ENCODE measurements at places on chromosomes 12 and 14.

- DNase-seq = peak; percentile 68
Observed at GRCh38 chr12:6735448-6736191, 11.8 kb downstream of the COPS7A start.

DNA sequence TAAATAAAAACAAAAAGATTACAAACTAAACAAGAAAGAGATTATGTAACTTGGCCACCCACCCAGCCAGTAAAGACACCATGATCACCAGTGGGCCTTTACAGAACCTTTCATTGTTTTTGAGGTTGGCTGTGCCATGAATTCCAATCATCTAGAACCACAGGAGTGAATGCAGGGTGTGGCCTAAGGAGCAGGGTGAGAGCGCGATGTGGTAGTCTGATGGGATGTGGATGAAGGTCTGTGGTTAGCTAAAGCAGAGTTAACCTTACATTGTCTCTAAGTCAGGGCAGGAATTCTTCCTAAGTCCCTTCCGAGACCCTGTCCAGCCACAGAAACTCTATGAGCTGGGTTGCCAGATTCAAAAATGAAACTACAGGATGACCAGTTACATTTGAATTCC is 54.0 kb upstream of the CDKN3 start:
- no peak for DNase-seq

DNA sequence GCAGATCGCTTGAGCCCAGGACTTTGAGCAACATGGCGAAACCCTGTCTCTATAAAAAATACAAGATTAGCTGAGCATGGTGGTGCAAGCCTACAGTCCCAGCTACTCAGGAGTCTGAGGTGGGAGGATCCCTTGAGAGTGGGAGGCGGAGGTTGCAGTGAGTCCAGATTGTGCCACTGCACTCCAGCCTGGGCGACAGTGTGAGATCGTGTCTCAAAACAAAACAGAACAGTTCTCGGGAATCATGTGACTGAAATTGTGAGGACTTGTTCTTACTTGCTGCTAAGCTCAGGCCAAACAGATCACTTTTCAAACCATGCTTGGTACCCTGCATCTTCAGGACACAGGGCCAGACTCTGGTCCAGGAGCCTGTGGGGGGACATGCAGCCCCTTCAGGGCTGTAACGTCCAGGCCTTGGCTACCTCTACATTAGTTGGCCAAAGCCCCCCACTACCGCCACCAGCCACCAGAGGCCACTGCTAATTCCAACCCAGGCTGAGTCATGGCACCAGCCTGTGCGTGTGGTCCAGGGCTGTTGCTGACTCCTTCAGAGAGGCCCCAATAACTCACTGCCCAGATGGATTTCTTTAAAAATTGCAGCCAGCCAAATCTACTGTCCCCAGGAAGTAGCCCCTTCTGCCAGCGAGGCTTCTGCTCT is 33.4 kb upstream of the SYNDIG1L start:
- DNase-seq = no peak

DNA sequence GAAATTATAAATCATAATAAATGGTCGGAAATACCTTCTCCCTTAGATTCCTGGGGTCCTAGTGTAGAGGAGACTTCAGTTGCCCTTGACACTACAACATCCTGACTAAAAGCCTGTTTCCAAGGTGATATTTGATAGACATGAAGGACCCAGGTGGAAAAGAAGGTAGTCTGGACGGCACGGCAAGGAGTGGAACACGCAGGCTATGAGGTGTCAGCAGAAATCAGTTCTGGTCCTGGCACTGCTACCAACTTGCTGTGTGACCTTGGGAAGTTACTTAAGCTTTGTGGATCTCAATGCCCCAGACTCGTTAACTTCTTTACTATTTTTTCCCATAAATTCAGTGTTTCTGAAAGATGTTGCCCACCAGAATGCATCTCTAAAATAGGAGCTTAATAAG is 36.9 kb upstream of the BCL2L14 start:
- DNase-seq = no peak

GRCh38 chr14:61089126-61089750 is 108.2 kb downstream of the SLC38A6 start:
- no peak for DNase-seq

DNA sequence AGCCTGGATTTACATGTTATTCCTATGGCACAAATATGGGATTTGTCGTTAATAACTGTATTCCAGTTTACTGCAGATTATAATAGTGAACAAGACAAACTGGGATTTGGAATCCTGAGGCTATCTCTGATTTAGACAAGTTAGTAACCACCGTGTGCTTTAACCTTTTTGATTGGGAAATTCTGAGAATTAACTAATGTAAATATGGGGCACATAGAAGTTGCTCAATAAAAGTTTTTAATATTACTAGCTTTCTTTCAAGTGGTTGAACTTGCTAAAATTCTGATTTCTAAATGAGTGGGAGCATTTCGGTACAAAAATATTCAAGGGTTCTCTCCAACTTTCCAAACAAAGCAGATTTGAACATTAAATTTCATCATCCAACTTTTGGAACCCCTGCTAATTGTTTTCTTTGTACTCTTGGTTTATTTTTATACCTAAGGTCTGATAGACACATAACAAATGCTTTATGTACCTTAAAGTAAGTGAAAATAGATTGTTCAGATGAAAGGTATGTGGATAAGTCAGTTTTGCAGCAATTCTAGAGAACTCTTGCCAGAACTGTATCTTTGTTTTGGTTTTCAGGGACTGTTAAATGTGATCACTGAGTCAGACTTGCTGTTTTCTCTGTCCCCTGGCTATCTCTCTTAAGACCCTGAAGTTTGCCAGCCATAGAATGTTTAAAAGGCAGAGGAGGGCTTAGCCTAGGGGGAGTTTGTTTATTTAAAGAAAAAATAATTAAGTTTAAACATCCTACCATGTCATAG is 57.5 kb downstream of the FRS2 start:
- no peak for DNase-seq

GRCh38 chr12:67980391-67980790 is 8.9 kb upstream of the IFNG-AS1 start:
- DNase-seq = no peak

DNA sequence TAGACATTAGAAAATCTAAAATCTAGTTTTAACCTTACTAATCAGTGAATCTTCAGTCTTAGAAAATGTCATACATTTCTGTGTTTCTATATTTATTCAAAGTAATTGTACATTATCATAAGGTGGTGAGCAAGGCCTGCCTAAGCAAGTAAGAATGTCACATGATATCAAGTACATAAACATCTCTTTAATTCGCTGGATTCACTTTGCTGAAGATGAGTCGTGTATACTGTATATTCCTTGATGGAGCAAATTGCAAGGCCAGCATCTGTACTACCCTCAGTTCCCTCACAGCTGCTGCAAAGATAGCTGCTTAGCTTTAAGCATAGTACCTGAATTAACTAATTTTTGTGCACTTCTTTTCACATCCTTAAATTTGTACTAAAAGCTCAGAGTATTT is 8.5 kb upstream of the AK7 start:
- DNase-seq = no peak

DNA sequence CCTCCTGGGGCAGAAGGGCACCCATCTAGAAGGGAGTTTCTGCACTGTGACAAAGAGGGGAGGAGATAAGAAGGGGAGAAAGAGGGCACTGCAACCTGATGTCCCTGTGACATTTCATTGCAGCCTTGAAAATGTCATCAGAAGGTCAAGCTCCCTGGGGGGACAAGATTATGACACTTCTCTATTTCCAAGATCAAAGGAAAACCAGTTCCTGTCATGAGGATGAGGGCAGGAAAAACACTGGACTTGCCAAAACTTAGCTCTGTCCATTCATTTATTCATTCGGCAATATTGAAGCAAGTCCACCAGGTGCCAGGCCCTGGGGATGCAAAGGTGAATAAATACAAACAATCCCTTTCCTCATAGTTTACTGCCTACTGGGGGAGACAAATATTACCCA is 138.4 kb upstream of the CDKN3 start:
- DNase-seq = no peak

DNA sequence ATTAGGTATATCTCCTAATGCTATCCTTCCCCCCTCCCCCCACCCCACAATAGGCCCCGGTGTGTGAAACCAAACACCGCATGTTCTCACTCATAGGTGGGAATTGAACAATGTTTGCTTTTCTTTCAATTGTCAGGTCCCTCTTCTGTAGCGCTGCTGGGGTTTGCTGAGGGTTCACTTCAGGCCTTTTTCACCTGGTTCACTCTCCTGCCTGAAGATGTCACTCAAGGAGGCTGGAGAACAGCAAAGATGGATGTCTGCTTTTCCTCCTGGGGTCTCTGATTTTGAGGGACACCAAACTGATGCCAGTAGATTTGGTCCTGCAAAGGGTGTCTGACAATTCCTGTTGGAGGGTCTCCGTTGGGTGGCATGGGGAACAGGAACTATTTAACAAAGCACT is 35.8 kb downstream of the KLRK1 start:
- DNase-seq = peak; percentile 3

GRCh38 chr12:66279123-66279712 is 23.1 kb upstream of the HELB start:
- no peak for DNase-seq

GRCh38 chr12:1130164-1130563 is 139.1 kb downstream of the ERC1 start:
- no peak for DNase-seq

- DNase-seq = no peak
Observed at GRCh38 chr14:29442696-29443095, 485.0 kb downstream of the PRKD1 start.

DNA sequence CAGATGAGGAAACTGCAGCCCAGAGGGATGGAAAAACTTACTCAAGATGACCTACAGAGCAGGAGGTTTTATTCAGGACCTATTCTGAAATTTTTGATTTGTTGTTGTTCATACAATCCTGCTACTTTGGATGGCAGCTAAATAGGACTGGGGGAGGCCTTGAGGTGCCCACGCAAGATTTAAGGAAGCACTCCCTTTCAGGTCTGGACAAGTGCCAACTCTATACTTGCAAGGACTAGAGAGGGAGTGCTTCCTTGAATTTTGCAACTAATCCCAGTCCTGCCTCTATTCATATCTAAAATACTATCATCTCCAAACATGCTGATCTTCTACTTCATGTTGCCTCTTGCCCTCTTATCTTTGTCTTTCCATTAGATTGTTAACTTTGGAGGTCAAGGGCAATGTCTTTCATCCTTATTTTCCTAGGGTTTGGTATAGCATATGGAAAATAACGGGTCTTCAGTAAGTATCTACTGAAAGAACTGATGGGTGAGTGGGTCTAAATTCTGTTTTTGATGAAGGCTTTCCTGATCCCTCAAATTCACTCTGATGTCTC is 28.6 kb upstream of the PPM1H start:
- DNase-seq = no peak

- DNase-seq = no peak
Observed at GRCh38 chr14:71264260-71264659, 357.0 kb downstream of the PCNX1 start.

GRCh38 chr12:45209784-45210183 is 6.1 kb upstream of the ANO6 start:
- no peak for DNase-seq

- no peak for DNase-seq
Observed at GRCh38 chr14:85701763-85702162, 171.8 kb downstream of the FLRT2 start.

- DNase-seq = no peak
Observed at GRCh38 chr14:103833711-103834110, 13.7 kb downstream of the PPP1R13B start.

DNA sequence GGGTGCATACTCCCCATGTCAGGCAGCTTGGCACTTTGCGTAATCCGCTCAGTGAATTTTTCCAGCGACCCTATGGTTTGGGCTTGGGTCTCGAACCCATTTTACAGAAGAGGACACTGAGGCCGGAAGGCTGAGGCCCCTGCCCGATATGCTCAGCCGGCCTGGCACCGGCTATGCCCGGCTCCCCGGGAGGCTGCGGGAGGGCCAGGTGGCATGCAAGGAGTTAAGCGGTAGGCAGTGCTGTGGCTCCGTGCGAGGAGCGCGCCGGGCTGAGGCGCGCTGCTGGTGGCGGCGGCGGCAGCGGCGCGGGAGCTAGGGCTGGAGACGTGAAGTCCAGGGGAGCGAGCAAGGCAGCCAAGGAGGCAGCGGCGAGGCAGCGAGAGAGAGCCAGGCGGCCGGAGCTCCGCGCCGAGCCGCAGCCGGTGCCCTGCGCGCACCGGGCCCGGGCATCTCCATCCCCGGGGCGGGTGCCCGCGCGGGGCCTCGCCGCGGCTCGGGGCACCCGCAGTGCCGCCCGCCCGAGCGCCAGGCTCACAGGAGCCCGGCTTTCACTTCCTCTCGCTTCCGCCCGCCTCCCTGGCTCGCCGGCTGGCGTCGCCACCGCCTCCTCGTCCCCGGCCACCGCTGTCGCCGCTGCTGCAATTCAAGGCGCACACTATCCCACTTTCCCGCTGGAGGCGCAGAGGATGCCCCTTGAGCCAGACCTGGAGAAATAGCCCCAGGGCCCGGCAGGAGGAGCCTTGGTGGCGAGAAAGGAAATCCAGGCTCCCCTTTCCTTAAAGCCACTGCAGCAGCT is at the start of gene WSCD2:
Gene WSCD2, plus strand, starts transcription at position 272 of the 796 bp plus-strand sequence. CDS start 66,545 bp downstream, outside the sequence.
- peak; percentile 15 for DNase-seq

DNA sequence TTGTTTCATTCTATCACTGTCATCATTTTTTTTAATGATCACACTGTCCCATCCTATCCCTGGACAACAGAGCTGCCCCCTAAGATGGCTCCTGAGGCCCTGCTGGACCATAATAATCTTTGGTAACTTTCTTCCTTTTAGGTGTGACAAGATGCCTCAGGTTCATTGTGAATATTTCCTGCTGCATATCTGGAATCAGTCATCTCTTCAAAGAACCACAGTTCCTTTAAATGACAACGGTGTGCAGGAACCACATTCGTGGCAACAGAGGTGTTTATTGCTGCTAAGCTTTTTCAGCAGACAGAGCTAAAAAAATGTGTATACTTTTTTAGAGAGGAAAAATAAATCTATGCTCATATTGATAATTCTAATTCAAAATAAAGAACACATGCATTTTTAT is 312.9 kb downstream of the MED13L start:
- DNase-seq = no peak

DNA sequence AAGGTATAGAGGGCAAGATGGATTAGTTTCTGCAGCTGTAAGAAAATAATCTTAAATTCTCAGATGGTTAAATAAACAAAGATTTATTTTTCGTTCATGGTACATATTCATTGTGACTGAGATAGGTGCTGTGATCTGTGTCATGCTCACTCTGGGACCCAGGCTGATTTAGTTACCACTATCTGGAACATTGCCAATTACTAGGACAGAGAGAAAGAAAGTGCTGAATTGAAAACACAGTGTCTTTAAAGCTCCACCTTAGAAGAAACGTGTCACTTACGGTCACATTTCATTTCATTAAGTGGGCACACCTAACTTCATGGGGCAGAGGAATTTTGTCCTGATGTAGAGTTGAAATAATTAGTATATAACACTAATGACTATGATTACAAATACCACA is 430.0 kb downstream of the CCDC91 start:
- no peak for DNase-seq

GRCh38 chr14:50060871-50061663 is 55.3 kb downstream of the VCPKMT start:
- DNase-seq = peak; percentile 54

DNA sequence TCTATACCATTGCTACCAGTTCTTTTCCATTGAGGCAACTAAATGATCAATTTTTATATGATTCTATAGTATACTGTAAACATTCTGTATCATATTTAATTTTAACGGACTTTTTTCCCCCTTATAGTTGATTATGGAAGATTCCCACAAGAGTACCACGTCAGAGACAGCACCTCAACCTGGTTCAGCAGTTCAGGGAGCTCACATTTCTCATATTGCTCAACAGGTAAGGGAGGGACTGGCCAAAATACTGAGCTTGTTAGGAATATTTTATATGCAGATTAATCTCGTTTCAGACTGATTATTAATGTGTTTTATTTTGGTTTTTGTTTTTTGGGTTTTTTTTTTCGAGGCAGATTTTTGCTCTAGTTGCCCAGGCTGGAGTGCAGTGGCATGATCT is 16.1 kb downstream of the ATF1 start:
- no peak for DNase-seq

Measured in NCI-H2081 (cell line).